ENCODE measurements at places on chromosomes 5 and 9. TPM values are rescaled to one million over a fixed set of nuclear protein-coding genes. Genes with fewer than 3 reads are reported as not detected.

The TRIM7 gene
- total RNA-seq, result 12.7 TPM

The RETREG1 gene
- total RNA-seq, result 175 TPM

The SPACA9 gene
- total RNA-seq, result 6.5 TPM

The TBC1D9B gene
- total RNA-seq, result 81.0 TPM

The F2RL2 gene
- 0.17 TPM for total RNA-seq

The SH3RF2 gene
- total RNA-seq, result 8.1 TPM

The ZMYND19 gene
- total RNA-seq, result 11.0 TPM

The SHOC1 gene
- 0.30 TPM for total RNA-seq

The ROR2 gene
- total RNA-seq, result 4.4 TPM

The QRFP gene
- not detected for total RNA-seq

The BRD3 gene
- 5.4 TPM for total RNA-seq

The IRX2 gene
- 6.1 TPM for total RNA-seq

The TAF11L5 gene
- not detected for total RNA-seq

The FBXW11 gene
- 114 TPM for total RNA-seq

The OR13C9 gene
- not detected for total RNA-seq

The MAMDC2 gene
- total RNA-seq, result 39.1 TPM

The CNOT8 gene
- total RNA-seq, result 87.3 TPM

The GNA14 gene
- total RNA-seq, result 0.10 TPM

The CNTNAP3 gene
- total RNA-seq, result 2.2 TPM

The ZNF608 gene
- 59.6 TPM for total RNA-seq

The PCDHB11 gene
- 0.17 TPM for total RNA-seq

The BRD3OS gene
- 10.8 TPM for total RNA-seq

The GRM6 gene
- total RNA-seq, result not detected

The OBP2B gene
- total RNA-seq, result not detected

The PTGS1 gene
- 2.4 TPM for total RNA-seq

The LHX2 gene
- total RNA-seq, result not detected

The CDX1 gene
- total RNA-seq, result not detected

The LHX3 gene
- total RNA-seq, result not detected

The MED10 gene
- 12.9 TPM for total RNA-seq

The PCDHB14 gene
- total RNA-seq, result 3.5 TPM

The PCDHB9 gene
- total RNA-seq, result 0.17 TPM

The SLC34A3 gene
- total RNA-seq, result not detected

The F2RL1 gene
- total RNA-seq, result 119 TPM

The CDC20B gene
- total RNA-seq, result not detected

The IGFBPL1 gene
- total RNA-seq, result 0.65 TPM

The PLPP6 gene
- total RNA-seq, result 9.9 TPM

The ZDHHC11B gene
- not detected for total RNA-seq

The ESM1 gene
- total RNA-seq, result not detected

The RASEF gene
- total RNA-seq, result 18.2 TPM

The ANXA2R gene
- 3.0 TPM for total RNA-seq

The PDLIM4 gene
- total RNA-seq, result 249 TPM

The INSL6 gene
- total RNA-seq, result not detected

The PCDHGA4 gene
- total RNA-seq, result 2.1 TPM

The UBE2R2 gene
- 13.7 TPM for total RNA-seq

The SURF1 gene
- 18.6 TPM for total RNA-seq
